ENCODE measurements at places on chromosomes 6 and 20. TPM values are rescaled to one million over a fixed set of nuclear protein-coding genes. Genes with fewer than 3 reads are reported as not detected.

DNA sequence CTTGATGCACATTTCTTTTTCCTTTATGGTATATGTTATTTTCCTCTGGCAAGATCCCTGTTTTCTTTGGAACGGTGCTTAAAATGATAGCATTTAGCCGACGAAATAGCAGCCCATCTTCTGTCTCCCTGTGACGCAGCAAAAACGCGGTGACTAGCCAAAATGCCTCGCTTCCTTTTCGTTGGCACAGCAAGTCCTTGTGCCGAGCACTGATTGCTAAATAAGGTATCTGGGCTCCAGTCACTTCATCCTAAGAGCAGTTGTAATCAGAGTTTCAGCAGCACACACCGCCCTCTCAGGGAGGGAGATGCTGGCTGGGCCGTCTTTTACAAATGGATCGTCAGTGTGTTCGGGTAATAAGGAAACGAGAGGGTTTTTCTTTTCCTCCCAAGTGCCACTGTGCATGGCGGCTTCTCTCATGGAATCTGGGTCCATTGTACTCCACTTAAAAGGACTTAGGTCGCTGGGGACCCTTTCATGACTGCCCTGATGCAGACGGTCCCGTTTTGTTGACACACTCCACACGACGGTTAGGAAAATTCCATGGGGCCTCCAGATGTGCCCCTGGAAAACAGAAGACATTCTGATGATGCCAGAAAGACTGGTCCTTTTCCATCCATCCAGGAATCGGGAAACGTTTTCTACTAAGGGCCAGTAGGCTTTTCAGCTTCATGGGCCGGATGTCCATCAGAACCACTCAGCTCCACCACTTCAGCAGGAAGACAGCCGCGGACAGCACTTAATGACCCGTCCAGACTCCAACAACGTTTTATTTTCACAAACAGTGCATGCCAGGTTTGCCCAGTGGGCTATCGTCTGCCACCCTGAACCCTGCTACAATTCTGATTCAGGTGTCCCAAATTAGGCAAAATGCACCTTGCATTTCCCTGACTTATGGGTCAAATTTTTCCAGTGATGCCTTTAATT is 185.5 kb downstream of the CDH4 start:
- DNase-seq: no peak

DNA sequence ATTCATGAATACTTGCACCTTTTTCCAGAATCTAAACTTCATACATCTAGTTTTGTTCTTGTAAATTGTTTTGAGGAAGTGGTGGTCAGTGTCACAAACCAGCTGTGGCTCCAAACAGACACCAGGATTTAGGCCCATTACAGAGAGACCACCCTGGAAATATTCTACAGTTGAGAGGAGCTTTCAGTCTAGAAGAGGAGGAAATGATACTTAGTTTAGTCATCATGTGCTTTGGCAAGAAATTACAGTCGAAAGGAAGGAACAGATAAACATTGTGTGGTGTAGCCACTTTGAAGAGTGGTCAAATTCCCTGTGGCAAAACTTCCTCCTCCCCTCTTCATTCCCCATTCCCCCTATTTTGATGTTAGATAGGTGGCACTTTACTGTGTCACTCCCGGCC is 15.7 kb downstream of the DCBLD1 start:
- DNase-seq: no peak

Gene RNF182
- not detected for total RNA-seq

Gene CALHM4
- total RNA-seq: not detected

DNA sequence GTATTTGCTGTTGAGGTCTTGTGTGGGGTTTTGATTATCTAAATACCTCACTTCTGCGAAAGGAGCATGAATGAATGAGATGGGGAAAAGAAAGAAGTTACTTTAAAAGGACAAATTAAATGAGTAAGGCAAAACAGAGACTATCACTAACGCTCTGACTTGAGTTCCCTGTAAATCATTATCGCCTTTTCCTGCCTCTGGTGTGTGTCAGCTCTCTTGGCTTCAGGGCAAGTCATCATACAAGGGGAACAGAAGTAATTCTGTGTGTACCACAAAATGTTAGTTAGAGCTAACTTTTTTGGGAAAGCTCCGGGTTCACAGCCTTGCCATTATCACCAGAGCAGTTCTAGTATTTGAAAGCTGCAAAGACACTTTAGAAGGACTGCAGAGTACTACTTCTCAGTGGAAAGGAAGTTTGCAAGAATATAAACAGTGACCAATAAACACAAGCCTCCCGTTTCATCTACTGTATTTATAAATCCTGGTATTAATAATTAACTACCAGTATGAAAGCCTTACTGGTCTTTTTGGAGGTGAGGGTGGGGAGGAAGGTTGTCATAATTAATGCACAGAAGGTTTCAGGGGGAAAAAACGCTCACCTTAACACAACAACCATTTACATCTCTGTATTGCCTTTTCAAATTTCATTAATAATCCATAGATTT is 1.2 kb downstream of the DZANK1 start:
- DNase-seq: no peak

Gene SSTR4
- not detected for total RNA-seq

DNA sequence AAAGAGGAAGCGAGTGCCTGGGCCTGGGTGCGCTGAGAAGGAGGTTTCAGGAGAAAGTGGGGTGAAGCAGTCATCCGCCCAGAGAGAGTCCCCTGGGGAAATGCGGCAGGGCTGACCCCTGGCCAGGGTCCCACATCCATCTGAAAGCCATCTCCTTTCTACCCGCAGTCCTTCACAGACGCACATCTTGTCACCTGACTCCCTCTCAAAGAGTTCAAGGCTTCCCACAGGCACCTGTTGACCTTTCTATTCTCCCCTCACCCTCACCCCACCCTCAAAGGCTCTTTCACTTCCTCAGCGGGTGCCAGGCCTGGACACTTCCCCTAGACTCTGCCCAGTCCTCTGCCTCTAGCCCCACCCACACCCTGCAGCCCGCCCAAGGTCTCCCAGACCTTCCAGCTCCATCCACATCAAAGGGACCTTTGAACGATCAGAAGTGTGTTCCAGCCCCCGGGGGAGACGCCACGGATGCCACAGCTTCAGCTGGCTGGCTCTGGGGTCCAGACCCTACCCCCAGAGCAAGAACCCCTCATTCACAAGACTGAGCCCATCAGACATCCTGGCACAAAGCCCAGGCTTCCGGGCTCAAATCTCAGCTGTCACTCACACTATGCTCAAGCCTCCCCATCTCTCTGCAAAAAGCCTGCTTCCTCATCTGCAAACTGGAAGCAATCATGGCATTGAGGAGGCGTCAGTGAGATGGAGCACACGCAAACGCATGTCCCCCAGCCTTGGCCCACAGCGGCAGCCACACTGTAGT is 2.1 kb downstream of the CTSZ start:
- DNase-seq: peak; percentile 93

DNA sequence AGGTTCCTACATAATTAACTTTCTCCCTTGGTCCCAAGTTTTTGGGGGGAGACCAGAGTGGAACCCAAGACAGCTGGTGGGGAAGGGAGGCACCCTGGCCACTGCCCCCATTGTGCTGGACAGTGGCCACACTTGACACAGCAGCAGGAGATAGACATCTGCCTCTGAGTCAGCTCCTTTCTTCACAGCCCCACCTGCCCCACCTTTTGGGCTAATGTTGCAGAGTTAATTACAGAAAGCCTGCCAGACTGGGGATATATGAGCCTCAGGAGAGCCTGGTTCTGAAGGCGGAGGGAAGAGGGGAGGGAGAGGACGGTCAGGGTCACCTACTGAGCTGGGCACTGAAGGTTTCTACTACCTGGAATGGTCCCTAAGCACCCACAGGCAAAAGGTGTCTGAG is 50.6 kb downstream of the MAFB start:
- DNase-seq: no peak

DNA sequence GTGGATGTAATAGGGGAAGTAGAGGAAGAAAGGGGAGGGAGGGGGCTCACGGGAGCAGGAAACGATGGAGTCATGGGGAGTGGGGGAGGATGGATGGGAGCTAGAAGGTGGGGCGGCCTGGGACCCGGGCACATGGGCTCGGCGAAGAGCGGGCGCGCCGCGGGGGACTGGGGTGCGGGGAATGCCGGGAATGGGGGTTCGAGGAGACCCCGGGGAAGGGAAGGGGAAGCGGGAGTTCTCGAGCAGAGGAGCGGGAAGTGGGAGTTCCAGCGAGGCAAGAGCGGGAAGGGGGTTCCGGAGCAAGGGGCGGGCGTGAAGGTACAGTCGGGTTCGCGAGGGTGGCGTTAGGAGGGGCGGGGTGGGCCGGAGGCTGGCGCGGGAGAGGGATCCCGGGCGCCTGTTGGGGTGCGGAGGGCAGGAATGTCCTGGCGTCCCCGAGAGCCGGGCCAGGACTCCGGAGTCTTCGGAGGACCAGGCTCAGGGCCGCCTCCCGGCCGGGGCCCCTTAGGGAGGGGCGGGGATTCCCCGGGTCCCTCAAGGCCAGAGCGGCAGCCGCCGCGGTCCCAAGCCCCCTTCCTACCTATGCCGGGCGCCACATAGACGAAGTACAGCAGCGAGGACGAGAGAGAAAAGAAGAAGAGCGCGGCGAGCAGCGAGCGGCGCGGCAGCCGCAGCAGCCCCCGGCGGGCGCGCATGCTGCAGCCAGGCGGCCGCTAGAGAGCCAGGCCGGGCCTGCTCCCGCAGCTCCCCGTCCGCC is 504 bp downstream of the B4GALT5 start:
- DNase-seq: peak; percentile 71

GRCh38 chr6:107107791-107108190 is 7.5 kb downstream of the BEND3 start:
- DNase-seq: no peak

- DNase-seq: peak; percentile 36
Observed at GRCh38 chr20:18851629-18852028, 38.0 kb downstream of the SCP2D1 start.

DNA sequence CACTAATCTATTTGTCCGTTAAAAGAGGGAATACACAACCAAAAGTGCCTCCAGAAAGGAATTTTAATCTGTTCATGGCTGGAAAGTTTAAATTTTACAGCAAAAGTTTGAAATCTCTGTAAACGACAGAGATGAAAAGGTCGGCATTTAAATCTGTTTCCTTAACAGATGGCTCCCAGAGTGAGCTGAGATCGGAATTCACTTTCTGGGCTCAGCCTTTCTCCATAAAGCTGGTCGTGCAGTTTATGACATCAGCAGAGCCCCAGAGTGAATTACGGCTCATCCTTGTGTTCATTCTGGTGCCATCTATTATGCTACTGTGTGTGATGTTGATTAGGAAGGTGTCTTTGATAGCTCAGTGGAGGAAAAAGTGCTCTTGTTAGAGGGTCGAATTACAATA is 117.6 kb upstream of the ZFP64 start:
- DNase-seq: no peak

- peak; percentile 77 for DNase-seq
Observed at GRCh38 chr20:47561603-47562583, 60.2 kb downstream of the NCOA3 start.

GRCh38 chr6:14703586-14703985 is 542.3 kb upstream of the JARID2 start:
- no peak for DNase-seq

Gene CRISP3
- total RNA-seq: not detected

DNA sequence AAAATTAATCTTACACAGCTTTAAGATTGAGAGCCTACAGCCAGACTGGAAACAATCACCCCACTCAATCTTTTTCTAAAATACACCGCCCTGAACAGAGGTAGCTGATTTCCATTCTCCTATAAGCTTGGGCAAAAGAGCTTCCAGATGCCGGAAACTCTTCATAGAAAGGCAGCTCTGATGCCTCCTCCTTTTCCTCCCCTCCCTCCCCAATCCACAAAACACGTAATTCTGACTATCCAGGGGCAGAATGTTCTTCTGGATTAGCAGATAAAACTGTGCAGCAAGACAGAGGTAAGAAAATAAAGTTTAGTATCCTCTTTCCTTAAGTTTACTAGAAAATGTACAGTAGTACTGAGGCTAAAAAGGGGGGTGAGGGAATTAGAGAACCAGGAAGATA is 15.8 kb downstream of the ADNP start:
- DNase-seq: no peak

Gene LGSN
- not detected for total RNA-seq

DNA sequence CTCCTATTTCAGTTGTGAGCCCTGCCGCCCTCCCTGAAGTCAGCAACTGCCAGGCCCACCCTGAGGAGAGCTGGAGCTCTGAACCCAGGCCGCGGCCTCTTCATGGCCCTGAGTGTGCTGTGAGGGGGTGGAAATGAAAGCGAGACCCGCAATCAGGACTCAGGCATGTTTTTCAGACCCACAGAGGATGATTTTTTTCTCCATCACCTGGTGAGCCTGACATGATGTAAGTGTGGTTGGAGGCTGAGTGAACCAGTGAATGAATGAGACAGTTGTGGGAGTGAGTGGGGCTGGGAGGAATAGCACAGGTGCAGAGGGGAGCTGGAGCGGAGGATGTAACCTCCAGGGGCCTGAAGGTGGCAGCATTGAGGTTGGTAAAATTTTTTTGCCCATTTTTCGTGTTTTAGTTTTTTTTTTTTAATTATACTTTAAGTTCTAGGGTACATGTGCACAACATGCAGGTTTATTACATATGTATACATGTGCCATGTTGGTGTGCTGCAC is 18.3 kb downstream of the RAET1L start:
- DNase-seq: peak; percentile 79

DNA sequence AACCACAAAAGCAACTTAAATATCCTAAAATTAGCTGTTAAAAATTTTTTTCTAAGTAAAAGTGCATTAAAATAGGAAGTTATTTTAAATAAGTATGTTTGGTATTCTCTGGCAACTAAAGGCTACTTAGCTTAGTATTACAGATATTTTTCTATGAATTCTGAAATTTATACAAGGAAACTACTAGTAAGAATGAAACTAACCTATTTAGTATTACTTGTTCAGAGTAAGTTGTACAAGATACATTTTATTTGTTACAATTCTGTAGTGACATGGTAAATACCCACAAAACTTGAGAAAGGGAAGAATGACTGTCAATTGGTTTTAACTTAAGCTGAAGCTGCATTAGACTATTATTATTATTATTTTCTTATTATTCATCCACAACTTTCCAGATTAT is 6.5 kb downstream of the PHIP start:
- DNase-seq: no peak

GRCh38 chr6:56491606-56492328 is 150.9 kb downstream of the DST start:
- DNase-seq: no peak

Gene BTN1A1
- total RNA-seq: not detected

Gene BHLHE23
- not detected for total RNA-seq

Gene FARS2
- 9.0 TPM for total RNA-seq

- DNase-seq: no peak
Observed at GRCh38 chr6:148565930-148566663, 180.7 kb upstream of the UST start.

Gene CD93
- not detected for total RNA-seq

DNA sequence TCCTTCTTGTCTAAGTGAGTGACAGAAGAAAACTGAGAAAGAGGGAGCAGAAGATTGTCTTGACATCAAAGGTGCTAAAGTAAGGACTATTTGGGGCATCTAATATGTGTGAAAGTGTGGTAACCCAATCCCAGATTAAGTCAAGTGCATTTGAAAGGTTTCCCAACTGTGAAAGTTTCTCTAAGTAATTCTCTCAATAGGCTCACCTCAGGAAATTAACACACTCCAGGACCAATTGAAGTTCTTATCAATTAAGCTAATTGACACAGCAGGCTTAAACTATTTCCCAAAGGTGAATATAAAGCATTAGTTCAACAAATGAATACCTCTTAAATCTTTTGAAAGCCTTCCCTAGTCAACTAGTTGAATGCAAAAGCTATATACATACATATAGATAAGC is 212.8 kb upstream of the FUT9 start:
- DNase-seq: no peak
